Mucosa of descending colon (tissue), 3 donors: ENCODE measurements at places on chromosomes 5 and 9.

DNA sequence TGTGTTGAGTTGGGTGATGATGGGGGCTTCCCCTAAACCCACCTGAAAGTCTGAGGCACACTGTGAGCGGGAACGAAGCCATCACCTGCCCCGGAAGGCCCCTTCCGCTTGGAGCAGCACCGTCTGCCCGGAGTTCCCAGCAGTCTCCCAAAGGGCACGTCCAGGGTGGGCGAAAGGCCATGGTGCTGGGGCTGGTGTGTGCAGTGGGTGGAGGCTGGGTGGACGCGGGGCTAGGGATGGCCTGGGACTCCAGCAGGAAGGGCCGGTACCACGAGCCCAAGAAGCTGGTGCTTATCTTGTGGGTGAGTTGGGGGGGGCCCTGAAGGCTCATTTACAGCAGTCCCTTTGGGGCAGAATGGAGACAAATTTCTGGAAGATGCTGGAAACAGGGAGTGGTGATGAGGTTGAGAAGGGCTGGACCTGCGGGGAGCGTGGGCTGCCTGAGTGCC lies 4.6 kb downstream of the FLT4 start:
- DNase-seq = no peak

DNA sequence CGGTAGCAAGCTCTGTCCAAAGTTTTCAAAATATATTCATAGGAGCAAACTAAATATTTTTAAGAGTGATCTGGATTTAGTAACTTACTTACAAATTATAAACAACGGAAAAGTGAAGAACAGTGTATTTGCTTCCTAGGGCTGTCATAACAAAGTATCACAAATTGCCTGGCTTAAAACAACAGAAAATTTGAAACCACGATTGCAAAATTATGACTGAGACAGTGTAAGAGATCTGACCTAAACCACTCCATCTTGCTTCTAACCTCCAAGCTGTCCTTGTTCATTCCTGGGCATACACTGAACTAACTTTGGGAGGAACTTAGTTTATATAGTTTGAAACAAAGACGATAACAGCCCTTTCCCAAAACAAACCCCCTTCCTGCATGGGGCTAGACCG lies 202.0 kb upstream of the CDH6 start:
- DNase-seq = no peak

- DNase-seq = no peak
These were observed 13.1 kb upstream of the DCAF12 start for GRCh38 chr9:34139477-34140146.

DNA sequence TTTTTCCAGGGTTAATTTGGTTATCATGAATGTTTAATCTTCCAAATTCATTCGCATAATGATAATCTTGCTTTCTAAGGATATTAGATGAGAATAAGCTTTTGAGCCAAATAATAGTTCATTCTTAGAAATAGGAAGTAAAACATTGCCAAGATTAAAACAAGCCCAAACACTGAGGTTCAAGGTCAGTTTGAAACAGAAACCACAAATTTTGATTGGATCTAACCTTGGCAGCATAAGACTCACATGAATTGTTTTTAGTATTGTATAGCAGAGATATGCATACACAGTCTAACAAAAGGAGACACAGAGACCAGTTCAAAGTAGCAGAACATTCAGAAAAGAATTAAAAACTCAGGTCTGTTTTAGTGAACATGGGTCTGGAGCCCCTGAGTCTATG lies 43.4 kb upstream of the VCAN start:
- no peak for DNase-seq

GRCh38 chr5:15472116-15472515 lies 27.9 kb upstream of the FBXL7 start:
- DNase-seq = no peak

DNA sequence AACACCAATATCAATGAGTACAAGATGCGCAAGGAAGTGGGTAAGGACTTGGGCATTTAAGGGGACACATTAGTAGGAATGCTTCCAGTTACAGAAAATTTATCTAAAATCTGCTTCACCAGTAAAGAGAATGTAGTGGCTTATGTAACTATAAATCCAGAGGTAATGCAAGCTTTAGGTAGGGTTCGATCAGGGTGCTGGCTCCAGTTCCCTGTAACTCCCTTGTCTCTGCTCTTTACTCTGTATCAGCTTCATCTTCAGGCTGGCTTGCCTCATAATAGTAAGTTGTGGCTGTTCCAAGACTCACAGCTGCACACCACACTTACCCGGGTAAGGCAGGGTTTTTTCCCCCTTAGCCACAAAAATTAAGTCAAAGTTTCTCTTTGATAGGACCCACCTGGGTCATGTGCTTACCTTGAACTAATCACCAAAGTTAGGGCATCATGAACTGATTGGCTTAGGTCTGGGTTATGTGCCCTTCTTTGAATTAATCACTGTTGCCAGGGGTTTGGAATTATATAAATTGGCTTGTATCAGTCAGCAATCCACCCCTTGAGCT lies 35.5 kb downstream of the ARHGEF37 start:
- no peak for DNase-seq
